ENCODE measurements at places on chromosomes 12 and 14.

DNA sequence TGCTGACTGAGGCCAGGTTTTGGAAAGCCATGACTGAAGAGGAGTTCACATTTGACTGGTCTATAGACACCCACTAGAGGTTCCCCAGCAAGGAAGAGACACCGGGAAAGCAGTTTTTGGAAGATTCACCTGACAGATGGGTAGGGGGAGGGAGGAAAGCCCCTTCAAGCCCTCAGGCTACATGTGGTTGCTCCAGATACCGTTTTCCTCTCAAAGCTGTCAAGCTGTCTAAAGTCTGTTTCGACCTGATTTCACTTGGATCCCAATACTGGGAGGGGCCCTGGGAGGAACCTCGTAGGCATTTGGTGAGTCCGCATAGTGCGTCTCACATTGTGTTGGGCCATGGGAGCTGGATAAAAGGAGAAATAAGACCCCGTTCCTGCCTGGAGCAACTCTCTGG, 1.7 kb upstream of the LRP1 start:
- DNase-seq: no peak

GRCh38 chr12:131422187-131422520, 288.7 kb upstream of the SFSWAP start:
- DNase-seq: no peak

DNA sequence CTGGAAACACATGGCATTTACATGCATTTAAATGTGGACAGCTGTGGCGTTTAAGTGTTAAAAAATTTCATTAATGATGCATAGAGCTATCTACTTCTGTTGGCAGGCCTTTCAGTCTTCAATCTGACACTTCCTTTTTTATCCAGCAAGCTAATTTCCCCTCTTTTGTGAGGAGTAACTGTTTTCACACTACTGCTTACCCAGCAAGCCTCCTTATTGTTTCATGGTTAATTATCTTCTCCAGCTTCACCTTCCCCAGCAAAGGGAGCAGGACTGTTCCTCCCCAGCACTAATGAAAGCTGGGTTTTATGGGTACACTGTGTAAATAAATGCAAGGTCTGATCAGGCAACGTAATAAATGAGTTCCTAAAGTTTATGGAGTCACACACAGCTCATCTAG, 129.4 kb upstream of the NPAS3 start:
- DNase-seq: no peak

DNA sequence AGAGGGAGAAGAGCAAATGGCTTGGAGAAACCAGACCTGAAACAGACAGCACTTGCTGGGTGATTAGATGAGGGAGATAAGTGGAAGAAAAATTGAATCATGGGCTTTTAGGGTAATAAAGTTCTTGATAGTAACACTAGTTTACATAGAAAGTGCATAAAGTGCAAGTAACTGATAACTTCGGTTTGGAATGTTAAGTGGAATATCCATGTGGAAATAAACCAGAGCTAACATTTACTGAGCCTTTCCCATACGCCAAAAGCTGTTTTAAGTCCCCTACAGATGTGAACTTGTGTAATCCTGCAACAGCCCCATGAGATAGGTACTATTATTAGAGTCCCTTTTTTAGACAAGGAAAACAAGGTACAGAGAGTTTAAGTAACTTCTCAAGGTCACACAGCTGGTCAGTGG, 77.1 kb upstream of the NUDT4 start:
- DNase-seq: no peak

DNA sequence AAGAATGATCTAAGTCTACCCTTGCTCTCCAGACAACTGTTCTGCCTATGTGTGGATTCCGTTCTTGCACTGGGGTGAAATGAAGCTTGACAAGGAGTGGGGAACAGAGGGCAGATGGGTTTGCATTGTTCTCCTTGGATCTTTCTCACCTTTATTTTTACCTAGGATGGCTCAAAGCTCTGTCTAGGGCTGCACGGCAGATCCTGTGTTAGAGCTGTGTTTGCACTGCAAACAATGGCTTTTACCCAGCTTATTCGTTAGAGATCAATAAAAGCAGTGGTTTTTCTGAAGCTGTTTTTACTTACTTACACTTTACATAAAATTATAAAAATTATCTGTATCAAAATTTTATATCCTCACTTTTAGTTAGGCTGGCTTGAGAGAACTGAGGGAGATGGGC, 105.1 kb downstream of the LRIG3 start:
- no peak for DNase-seq

GRCh38 chr12:108181095-108181454, 52.0 kb downstream of the WSCD2 start:
- no peak for DNase-seq

DNA sequence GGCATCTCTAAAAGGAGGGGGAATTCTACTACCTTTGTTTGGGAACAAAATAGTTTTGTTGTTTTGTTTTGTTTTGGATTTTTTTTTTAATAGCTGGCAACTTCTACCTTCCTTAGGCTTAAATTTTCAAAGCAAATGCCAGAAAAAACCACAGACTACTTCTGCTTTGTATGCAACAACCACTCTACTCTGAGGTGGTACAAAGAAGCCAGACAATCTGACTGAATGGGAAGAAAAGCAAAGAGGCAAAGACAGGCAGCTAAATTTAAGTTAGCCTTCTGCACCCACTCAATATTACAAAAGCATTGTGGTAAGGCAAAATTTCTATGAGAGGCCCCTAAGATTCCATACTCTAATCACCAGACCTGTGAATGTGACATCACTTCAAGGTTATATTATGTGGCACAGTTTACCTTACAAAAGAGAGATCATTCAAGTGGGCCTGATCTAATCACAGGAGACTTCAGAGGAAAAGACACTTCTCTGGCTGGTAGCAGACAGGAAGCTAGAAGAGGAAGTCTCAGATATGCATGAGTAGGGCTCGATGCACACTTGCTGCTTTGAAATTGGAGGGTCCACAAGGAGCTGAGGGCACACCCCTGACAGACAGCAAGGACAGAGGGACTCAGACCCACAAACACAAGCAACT, 566.6 kb downstream of the RPS29 start:
- DNase-seq: no peak

GRCh38 chr14:76168531-76168930, 16.8 kb downstream of the GPATCH2L start:
- DNase-seq: no peak

GRCh38 chr14:103699901-103700752, 15.1 kb downstream of the XRCC3 start:
- DNase-seq: no peak

DNA sequence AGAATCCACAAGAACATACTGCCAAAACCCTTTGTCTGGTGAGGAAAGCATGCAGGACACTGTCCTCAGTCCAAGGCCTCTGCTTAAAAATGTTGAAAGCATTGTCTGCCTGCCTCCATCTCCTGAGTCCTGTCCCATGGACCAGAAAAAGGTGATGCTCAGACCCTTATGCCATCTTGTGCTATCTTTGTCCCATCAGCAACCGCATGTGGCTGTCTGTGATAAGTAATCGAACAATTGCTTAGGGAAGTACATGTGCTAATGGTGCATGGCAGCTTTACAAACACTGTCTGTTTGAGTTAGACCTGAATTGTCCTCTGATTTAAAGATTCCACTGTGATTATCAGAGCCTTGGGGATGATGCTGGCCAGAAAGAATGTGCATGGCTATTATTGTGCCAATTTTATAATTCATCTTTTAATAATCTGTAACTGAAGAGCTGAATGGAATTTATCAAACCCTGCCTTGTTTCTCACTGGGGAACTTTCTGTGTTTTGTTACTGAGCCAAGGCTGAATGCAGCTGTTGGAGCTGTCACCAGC, 177.5 kb downstream of the DACT1 start:
- no peak for DNase-seq

- DNase-seq: no peak
These were observed 15.5 kb downstream of the SLC25A29 start for GRCh38 chr14:100290607-100291304.

DNA sequence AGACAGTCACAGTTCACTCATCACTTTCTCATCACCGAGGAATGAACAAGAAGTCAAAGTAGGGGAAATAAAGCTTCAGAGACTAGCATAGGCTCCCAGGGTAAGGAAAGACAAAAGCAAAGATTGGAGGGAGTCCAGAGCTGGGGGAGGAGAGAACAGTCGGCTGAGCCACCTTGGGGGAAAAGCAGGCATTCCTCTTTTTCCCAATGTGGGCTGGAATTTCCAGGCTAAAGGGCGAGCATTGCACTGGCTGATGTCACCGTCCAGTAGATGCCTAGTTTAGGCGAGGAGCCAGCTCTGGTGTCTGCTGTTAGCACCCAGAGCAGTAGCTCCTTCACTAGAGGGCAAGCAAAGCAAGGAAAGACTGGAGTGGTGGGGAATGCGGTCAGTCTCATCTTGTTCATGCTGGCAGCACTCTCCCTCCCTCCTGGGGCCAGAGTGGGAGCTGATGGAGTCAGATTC, 8.5 kb upstream of the KRT75 start:
- no peak for DNase-seq

GRCh38 chr12:18428416-18428815, 167.1 kb downstream of the PIK3C2G start:
- no peak for DNase-seq

GRCh38 chr14:28875934-28876571, 109.5 kb downstream of the FOXG1 start:
- DNase-seq: no peak

DNA sequence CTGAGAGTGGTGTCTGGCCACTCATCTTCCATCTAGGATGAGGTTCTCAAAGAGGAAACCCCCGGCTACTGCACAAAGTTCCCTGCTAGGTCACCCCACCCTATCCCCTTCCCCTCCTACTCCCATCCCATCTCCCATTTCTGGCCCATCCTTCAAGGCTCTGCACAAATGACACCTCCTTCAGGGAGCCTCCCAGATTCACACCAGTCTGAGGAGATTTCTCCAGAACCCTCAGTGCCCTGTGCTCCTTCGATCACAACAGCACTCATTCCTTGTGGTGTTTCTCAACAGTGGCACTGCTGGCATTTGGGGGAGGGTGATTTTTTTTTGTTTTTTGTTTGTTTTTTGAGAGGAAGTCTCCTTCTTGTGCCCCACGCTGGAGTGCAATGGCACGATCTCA, 2.9 kb downstream of the CAMKK2 start:
- no peak for DNase-seq

DNA sequence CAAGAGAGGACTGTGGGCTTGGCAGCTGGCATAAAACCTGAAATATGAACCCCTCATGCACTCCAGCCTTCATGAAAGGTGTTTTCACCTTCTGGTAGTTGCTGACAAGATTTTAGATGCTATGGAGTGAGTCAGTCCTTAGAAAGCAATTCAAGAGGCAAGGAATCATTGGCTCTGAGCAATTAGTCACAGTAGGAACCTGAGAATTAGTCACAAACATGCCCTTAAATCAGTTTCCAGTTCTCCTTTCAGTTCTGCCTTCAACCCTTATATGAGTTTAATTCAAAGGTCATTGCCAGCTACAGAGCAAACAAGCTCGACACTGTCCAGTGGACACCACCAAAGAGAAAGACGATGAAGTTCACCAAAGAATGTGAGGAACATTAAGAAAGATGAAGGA, 472.3 kb downstream of the GLT1D1 start:
- DNase-seq: no peak

- DNase-seq: no peak
These were observed 4.5 kb downstream of the MYO1H start for GRCh38 chr12:109352184-109352583.
